ENCODE measurements at places on chromosomes 7 and 10. TPM values are rescaled to one million over a fixed set of nuclear protein-coding genes. Genes with fewer than 3 reads are reported as not detected.

The OGDHL gene
- 21.4 TPM for total RNA-seq

The FAM237B gene
- not detected for total RNA-seq

The PLEKHS1 gene
- not detected for total RNA-seq

The C10orf62 gene
- not detected for total RNA-seq

GRCh38 chr7:18855796-18856195, 261.6 kb downstream of the TWIST1 start:
- no peak for DNase-seq

DNA sequence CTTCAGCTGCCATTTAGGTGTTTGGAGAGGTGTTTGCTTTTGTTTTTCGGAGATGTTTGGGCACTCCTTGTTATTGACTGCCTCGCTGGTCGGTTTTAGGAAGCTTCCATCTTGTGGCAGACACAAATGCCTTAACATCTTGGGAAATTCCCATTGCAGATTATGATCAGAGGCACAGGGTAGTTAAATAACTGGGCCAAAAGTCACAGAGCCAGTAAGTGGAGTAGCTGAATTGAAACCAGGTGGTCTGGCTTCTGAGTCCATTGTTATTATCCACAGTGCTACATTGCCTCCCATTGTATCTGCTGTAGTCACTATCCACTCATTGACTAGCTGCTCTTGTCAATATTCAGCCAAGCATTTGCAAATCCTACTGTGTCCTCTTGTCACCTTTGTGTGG, 138.2 kb upstream of the PLPP4 start:
- DNase-seq, result no peak

DNA sequence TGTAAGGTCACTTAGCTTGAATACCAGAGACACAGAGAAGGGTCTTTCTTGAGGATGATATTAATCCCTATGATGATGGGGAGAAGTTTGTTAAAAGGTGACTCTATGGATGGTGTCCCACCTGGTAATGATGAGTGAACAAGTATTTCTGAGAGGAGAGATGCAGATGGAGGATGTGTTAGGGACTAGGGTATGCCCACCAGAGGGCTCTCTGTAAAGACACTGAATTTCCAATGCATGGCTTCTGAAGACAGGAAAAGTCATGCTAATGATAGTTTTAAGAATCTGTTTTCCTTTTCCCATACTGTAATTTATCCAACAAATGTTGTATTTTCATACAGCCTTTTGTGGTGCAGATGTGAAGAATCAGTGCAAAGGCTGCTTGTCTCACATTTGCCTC, 1250.9 kb upstream of the CELF2 start:
- peak; percentile 35 for DNase-seq

DNA sequence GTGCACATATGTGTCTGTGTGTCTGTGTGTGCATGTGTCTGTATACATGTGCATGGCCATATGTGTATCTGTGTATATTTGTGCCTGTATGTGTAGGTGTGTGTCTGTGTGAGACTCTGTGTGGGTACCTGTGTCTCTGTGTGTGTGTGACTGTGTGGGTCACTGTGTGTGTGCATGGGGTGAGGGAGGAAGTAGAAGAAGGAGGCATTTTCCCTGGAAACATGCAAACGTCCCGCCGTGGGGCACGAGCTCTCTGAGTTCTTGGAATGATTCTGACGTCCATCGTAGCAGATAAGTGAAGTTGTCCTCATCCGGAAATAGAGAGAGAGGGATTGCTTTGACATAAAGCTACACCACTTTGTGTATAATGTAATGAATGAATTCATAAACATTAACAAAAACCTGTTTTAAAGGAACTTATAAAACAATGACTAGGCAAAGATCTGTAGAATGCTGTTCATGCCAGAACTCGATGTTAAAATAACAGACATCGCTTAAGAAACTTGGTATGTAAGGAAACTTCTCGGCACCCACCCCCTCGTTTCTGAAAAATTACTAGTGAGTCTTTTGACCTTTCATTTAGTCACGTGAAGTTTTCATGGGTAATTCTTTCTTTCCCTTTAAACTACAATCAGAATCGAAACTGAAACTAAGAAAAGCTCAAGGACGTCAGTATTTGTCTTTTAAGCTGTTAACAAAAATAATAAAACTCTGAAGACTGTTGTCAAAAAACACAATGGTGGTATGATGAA, 43.6 kb upstream of the KLF6 start:
- no peak for DNase-seq

DNA sequence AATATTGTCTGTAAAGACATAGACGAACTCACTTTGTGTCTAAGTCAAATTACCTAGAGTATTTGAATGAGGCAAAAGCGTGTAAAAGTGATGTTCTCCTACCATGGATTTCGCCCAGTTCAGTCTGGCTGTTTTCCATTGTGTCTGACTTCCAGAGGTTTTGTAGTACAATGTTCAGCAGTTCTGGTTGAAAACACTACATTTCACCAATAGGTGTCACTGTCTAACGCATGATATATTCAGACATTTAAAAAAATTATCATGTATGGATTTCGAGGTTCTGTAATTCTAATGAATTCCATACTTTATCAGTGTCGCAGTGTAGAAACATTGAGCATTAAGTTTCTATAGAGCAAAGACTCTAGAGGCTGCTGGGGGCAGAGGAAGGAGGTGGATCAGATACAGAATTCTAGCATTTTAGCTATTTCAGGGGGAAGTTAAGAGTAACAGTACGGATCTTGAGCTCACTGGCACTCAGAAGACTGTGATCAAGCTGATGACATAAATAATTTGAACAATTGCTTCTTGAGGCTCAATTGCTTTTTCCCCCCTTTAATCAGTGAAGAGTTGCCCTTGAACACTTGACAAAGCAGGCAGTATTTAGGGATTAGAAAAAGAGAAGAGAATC, 196.9 kb upstream of the RHOBTB1 start:
- DNase-seq, result no peak

DNA sequence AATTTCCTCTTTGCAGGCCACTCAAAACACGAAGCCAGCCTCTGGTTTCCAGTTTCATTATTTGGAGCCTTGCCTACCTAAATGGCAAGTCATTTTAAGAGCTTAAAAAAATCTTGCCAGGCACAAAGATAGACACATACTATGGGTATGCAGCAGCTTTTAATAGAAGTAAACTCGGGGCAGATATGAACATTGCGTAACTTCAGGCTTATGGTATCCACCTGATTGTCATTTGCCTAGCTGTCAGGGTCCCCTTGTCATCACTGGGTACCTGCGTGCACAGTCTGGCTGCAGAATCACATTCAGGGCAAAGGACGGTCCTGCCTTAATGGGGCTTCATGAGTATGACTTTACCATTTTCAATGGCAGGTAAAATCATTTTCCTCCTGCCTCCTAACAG, 466.1 kb upstream of the NRP1 start:
- DNase-seq, result peak; percentile 44

DNA sequence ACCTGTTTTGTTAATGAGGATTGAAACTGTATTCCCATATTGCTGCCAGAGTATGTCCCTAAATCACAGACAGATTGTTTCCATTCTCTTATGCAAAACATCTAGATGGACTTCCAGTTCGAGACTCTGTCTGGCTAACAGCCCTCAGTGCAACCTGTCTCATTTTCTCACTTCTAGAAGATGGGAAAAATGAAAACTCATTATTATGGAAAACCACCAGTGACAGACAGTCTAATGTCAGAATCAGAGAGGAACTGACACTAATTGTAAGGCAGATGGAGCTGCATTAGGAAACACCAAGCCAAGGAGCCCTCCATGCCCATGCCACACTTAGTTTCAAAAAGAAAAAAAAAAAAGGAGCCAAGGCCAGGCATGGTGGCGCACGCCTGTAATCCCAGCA, 61.6 kb downstream of the NPSR1 start:
- DNase-seq, result no peak

DNA sequence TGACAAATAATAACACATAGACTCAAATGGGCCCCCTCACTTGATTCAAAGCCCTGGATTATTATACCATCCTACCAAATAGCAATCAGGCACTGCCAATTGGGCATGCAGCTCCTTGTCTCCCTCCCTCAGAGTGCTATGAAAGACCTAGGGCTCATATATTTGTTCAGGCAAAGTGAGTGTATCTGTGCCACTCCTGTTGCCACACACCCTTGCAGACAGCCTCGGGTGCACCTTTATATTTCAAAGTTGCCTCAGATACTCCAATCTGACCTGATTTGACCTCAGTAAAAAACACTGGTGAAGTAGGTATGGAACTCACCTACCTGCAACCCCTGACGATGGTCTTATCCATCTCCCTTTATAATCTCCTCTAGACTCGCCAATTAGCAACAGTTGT, 3.0 kb upstream of the NAMPT start:
- no peak for DNase-seq

- no peak for DNase-seq
Measured at GRCh38 chr10:33347211-33347610, 12.7 kb upstream of the NRP1 start.

DNA sequence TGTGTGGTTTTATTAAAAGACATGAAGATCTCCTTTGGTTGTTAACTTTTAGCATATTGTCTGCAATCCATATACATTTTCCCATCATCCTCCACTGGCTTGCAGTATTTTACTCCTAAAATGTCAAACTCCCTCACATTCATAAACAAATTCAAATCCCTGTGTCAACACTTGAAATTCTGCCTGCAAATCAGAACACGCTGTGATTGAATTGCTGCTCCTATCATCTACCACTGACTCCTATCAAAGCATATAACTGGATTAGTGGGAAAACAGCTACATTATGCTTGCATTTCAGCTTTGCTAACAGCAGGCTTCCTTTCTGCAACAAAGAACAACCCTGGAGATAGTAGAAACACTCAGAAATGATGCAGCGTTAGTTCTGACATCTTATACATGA, 281.8 kb upstream of the HGF start:
- DNase-seq, result no peak

DNA sequence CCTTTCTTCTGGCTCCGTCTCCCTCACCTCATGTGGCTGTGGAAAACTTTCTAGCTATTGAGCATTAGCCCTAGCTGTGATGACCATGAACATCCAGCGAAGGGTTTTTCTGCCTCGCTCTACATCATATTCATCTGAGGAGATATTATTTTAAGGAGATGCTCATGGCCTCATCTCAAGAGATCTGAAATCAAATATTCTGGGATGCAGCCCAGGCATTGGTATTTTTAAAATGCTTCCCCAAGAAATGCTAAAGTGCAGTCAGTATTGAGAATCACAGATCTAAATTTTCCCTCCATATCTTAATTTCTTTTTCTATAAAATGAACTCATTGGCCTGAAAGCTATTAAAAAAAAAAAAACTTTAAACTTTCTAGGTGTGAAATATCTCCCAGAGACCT, 238.2 kb upstream of the CELF2 start:
- DNase-seq, result no peak

DNA sequence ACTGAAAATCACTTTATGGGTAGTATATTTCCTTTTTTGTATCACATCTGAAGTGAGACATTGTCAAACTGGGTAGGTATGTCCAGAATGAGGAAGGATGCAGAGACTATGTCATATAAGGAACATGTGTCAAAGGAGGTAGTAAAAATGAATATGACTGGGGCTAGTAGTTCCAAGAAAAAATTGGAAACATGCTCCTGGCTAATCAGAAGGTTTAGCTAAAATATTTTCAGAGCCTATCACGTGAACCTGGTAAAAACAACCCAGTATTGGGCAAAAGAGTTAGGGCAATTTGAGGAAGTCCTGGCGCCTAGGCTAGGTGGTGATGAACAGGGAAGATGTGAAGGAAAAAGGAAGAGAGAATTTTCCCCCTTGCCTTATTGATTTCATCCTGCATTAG, 26.4 kb downstream of the ENTPD1 start:
- no peak for DNase-seq

DNA sequence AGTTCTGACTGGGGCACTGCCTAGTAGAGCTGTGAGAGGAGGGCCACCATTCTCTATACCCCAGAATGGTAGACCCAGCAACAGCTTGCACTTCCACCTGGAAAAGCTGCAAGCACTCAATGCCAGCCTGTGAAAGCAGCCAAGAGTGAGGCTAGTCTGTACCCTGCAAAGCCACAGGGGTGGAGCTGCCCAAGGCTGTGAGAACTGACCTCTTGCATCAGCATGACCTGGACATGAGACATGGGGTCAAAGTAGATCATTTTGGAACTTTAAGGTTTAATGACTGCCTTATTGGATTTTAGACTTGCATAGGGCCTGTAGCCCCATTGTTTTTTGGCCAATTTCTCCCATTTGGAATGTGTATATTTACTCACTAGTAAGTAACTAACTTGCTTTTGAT, 206.3 kb downstream of the TPK1 start:
- DNase-seq, result no peak

GRCh38 chr7:34277016-34277802, 371.9 kb downstream of the BMPER start:
- no peak for DNase-seq

GRCh38 chr7:46294381-46294780, 373.3 kb upstream of the IGFBP3 start:
- no peak for DNase-seq

DNA sequence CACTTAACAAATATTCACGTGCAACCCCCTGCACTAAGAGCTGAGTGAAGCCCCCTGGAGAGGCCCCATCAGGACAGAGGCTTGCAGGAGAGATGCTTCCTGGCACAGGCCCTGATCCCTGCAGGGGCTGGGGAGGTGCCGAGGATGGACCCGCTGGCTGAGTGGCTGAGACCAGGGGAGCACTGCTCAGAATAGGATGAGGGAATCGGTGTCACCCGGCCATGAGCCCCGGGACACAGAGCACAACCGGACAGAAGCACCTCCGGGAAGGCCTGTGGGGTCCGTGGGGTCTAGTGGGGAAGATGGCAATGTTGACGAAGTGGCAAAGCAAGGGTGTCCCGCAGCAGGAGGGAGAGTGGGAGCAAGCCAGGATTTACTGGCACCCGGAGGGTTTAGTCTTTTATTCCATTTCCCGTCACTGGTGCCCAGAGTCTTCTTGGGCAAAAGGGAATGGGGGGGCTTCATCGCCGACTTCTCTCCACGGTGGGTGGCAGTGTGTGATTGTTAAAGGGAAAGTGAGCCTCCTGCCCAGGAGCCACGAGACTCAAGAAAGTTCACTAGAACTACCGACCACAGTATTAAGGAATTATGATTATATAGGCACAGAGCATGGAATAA, 140.7 kb downstream of the ADARB2 start:
- DNase-seq, result no peak

DNA sequence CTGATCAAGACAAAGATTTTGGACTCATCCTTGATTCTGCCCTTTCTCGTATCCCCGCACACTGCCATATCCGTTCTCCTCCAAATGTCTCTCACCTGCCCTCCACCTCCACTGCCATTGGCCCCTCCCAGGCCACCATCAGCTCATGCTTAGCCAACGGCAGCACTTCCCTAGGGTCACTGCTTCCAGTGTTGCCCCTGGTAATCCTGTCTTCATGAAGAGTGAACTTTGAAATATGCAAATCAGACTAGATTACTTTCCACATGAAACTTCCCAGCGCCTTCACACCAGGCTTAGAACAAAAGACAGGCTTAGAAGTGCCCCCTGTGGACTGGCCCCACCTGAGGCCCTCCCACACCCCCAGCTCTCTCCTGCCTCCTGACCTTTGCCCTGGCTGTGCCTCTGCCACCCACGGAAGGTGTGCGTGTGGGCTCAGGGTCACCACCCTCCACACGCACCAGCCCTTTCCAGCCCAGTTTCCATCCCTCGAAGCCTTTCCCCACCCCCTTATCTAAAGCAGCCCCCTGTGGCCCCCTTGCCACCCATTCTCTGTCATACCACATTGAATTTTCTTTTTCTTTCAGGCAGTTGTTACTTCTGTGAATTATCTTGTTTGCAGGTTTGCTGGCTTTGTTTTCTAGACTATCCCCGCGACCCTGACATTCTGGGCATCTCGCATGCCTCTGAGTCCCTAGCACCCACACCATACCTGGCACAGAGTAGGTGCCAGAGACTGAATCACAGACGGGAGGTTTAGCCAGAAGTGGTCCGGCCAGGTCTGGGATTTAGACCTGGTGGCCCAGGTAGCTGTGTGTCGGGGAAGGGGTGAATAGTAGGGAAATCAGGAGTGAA, 26.8 kb upstream of the C10orf53 start:
- DNase-seq, result peak; percentile 57

Data from Caco-2 (cell line).